ENCODE measurements at places on chromosomes 16 and 17.

DNA sequence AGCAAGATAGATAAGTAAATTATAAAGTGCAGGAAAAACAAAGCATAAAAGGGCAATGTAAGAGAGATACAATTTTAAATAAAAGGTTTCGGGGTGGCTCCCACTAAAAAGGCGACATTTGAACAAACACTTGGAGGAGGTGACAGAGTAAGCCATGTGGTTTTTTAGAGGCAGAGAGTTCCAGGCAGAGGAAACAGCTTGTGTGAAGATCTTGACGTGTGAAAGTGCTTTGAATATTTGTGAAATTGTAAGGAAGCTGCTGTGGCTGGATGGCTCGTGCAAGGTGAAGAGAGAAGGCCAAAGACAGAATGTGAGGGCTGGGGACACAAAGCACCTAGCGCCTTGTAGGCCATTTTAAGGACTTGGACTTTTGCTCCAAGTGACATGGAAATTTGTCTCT lies 28.6 kb upstream of the HYDIN start:
- no peak for DNase-seq

- DNase-seq: no peak
These were observed 174.6 kb downstream of the ZNF423 start for GRCh38 chr16:49681217-49681883.

DNA sequence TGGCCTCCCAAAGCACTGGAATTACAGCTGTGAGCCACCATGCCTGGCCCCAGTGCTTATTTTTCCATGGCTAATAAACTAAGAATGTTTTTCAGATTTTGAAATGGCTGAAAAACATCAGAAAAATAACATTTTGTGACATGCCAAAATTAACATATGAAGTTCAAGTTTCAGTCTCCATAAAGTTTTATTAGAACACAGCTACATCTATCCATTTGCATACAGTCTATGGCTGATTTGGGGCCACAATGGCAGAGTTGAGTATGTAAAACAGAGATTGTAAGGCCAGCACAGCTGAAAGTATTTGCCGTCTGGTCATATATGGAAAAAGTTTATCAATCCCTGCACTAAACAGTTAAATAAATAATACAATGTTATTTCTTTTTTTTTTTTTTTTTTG lies 13.8 kb upstream of the NDUFAB1 start:
- no peak for DNase-seq

DNA sequence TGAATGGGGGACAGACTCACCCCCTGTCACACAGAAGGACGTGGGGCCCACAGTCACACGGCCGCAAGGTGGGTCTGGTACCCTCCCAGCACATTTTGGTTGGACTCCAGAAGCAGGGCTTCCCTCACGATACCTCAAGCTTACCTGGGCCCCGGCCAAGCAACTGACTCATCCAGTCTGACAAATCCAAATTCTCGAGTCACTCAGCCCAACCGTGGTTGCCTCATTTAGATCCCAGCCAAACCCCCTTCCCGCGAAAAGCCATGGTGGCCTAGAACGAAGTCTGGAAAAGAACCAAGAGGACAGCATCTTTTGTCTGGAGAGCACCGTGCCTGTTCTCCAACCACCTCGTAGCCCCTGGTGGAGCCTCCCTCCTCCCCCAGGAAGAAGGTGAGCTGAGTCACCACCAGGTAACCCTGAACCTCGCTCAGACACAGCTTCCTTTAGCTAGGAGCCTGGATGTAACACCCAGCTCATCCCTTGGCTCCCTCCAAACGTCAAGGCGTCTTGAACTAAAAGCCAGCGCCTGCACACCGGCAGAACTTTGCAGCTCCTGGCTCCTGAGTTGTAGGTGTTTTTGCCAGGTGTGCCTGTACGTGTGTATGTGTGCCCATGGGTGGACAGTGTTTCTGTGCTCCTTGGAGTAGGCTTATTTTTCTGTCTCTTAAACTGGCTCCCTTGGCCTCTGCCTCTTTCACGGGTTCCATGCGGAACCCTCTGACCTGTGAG lies 78.9 kb downstream of the CMIP start:
- no peak for DNase-seq

- DNase-seq: no peak
These were observed 13.8 kb downstream of the PCTP start for GRCh38 chr17:55764610-55765009.

DNA sequence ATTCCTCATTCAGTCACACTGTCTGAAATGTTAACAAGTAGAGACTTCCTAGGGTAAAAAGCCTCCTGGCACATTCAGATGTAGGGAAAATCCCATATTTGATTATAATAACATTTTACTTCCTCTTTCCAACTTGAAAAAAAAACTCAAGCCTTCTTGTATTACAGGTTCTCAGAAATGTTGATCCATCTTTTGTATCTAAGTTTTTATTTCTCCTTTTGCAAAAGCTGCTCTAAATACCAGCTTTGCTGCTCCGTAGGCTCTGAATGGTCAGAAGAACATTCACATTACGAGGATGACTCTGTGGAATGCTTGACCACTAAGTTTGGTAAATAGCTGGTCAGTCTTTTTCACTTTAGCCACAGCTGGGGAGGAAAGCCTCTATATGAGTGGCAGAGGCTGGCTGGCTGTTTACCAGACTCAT lies 13.2 kb upstream of the HEATR6 start:
- DNase-seq: no peak
